ENCODE measurements at places on chromosomes 5 and 9.

- DNase-seq, result peak; percentile 14
Observed at GRCh38 chr5:119524485-119524884, 72.2 kb downstream of the HSD17B4 start.

GRCh38 chr5:20528471-20528870 lies 540.5 kb upstream of the CDH18 start:
- DNase-seq, result no peak

GRCh38 chr9:2227144-2227867 lies 212.2 kb downstream of the SMARCA2 start:
- DNase-seq, result peak; percentile 48

DNA sequence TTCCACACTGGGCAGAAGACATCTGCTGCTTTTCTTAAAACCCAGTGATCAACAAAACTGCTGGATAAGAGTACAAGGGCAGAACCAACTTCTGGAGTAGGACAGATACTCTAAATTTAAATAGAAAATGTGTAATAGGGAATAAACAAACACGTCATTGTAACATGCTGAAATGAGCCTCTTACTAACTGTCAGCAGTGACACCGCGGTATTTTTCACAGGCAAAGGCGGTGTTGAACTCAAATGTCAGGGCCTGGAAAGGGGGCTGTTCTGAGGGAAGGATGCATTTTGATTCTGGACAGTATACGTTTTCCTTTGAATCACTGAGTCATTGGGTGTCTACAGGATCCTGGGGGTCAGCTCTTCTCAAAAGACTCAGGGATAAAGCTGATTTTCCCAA lies 73.5 kb downstream of the OTULIN start:
- no peak for DNase-seq

DNA sequence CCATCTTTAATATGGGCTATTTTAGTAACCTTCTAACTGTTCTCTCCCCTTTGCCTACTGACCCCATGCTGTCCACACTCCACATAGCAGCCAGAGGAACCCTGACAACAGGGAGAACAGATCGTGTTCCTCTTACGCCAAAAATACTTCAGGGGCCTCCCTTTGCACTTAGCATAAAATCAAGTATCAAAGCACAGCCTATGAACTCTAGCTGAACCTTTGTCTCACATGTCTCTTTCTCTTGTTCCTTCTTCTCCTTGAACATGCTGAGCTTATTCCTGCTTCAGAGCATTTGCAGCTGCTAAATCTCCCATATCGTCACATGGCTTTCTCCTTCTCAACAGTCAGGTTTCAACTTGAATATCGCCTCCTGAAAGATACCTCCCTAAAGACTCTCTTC lies 698.8 kb upstream of the C9orf72 start:
- no peak for DNase-seq

- DNase-seq, result no peak
Observed at GRCh38 chr9:102445181-102445747, 549.9 kb upstream of the CYLC2 start.

GRCh38 chr5:53733853-53734252 lies 173.4 kb downstream of the NDUFS4 start:
- DNase-seq, result no peak

DNA sequence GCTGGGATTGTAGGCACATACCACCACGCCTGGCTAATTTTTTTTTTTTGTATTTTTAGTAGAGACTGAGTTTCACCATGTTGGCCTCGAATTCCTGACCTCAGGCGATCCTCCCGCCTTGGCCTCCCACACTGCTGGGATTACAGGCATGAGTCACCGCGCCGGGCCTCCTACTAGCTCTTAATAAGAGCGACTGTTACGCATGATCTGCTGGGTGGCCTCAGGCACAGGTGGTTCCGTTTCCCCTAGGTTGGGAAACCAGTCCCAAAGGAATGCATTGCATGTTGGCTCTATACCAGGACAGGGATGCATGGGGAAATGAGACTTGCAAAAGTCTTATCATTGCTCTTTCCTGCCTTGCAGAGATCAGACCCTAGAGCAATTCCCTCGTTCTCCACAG lies 184.7 kb upstream of the PPP1R26 start:
- no peak for DNase-seq

DNA sequence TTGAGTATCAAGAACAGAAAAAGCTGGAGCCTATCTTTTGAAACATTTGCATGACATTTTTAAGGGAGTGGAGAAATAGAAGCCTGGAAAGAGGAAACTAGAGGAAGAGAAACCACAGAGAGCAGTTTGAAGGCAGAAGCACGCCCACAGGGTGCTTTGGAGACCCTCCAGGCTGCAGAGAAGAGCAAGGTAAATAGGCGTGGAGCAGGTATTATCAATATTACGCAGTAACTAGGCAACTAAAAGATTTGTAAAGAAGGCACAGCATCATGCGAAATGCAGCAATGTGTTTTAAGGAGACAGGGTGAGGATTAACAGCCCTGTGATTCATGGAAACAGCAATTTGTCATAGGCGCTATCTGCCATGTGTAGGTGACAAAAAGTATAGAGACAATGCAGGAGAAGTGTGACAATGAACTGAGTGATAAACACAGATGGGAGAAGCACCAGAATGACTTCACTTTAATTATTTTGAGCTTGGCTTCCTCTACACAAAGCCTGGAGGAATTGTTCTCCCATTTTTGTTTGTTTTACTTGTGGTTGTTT lies 281.2 kb downstream of the BRINP1 start:
- DNase-seq, result no peak

- DNase-seq, result no peak
Observed at GRCh38 chr9:109939698-109940342, 159.8 kb downstream of the PALM2AKAP2 start.

GRCh38 chr5:77397686-77398292 lies 94.3 kb downstream of the WDR41 start:
- no peak for DNase-seq

DNA sequence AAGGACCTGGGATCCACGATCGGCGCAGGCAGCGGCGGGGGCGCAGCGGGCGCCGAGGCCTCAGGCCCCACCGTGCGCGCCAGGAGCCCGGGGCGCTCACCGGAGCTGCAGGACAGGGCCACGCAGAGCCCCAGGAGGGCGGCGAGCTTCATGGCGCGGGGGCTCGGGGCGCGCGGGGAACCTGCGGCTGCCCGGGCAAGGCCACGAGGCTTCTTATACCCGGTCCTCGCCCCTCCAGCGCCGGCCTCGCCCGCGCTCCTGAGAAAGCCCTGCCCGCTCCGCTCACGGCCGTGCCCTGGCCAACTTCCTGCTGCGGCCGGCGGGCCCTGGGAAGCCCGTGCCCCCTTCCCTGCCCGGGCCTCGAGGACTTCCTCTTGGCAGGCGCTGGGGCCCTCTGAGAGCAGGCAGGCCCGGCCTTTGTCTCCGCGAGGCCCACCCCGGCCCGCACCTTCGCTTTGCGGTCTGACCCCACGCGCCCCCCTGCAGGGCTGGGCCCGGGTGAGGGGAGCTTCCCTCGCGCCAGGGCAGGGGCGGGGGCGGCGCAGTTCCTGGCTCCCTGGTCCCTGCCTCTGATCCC lies at the start of gene SCGB3A1:
Gene SCGB3A1, minus strand, starts transcription at position 189 of the 577 bp plus-strand sequence. Its CDS starts 37 bp downstream, at position 152.
- DNase-seq, result no peak
